ENCODE measurements at places on chromosomes 3 and 15. TPM values are rescaled to one million over a fixed set of nuclear protein-coding genes. Genes with fewer than 3 reads are reported as not detected.

SYNM gene
- 32.8 TPM for total RNA-seq

- no peak for DNase-seq
Observed at GRCh38 chr3:49013738-49014660, 4.4 kb downstream of the DALRD3 start.

- no peak for DNase-seq
Observed at GRCh38 chr15:92662762-92663161, 7.2 kb upstream of the FAM174B start.

- no peak for DNase-seq
Observed at GRCh38 chr3:4821975-4822374, 157.3 kb upstream of the BHLHE40 start.

- DNase-seq = no peak
Observed at GRCh38 chr3:72594615-72595215, 253.5 kb downstream of the SHQ1 start.

DNA sequence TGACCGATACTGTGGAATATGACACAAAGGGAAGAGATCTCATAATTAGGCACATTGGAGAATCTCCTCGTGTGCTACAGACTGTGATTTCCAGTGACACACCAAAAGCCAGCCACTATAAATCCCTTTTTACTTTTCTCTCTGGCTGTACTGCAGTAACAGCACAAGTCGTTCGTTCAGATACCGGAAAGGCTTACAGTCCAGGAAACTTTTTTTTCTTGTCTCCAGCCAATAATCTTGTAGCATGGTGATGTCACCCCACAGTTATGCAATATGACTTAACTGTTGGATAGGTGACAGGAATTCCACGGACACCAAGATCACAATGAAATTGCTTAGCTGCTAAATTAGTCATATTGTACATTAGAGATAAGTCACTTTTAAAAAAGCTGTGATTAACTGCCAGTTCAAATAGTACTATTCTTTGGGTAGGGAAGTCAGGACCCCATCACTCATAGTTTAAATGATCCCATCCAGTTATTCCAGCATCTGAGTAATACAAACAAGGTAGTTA, 36.3 kb upstream of the TSC22D2 start:
- DNase-seq = no peak

Measured in lower leg skin (tissue), 4 donors.